ENCODE measurements at places on chromosomes 1 and 21.

DNA sequence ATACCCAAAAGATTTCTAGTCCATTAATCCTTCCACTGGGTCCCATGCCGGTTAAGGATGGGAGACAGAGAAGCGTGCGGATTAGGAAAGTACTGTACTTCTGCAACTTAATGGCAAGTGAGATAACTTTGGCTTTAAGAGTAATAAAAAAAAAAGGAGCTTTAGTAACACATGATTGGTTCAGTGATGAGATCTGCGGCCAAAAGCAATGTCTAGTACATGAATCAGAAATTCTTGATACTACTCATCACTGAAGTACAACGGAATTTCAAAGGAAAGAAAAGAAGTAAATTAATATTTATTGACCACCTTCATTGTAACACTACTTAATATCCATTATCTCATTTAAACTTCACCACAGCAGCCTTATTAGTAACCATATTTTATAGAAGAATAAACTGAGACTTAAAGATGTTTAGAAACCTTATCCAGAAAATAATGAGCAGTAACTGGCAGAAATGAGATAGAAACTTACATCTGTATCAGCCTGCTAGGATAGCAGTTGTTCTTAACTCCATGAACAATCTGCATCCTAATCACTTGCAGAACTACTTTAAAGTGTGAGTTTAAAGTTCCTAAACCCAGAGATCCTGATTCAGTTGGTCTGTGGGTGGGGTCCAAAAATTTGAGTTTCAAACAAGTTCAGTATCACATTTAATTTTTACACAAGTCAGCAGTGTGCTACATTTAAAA, 14.1 kb upstream of the NUF2 start:
- no peak for DNase-seq

DNA sequence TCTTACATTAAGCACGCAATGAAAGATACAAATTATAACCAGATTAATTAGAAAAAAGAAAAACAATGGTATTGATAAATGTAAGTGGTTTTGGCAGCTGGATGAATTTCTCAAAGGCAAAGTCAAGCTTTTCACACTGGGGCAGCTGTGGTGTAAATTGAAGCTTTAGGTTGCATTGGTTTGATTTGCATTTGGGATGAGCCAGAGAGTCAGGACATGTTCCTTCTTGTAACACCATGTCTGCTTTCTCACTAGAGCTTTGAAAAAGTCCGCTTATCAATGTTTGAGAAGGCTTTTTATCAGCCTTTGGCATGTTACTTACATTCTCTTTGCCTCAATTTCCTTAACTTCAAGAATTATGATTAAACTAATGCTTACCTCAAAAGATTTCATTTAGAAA, 173.9 kb downstream of the GPATCH2 start:
- DNase-seq = no peak

DNA sequence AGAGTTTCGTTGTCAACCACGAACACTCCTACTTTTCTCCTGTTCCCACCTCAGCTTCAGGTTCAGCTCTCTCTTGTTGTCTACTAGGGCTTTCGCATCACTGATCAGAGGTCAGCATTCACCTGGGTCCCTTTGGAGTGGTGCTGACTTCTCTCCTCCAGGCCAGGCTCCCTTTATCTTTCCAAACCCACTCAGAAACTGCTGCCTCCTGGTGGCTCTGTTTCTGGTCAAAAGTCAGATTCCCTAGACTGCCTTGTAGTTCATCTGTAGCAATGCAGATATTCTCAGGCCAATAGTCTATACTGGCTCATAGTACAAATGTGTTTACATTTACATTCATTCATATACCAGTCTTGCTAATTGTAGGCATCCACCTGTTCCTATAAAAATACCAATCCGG, 6.4 kb upstream of the ERI3 start:
- no peak for DNase-seq

GRCh38 chr1:8816831-8817411, 519 bp downstream of the RERE start:
- DNase-seq = no peak

DNA sequence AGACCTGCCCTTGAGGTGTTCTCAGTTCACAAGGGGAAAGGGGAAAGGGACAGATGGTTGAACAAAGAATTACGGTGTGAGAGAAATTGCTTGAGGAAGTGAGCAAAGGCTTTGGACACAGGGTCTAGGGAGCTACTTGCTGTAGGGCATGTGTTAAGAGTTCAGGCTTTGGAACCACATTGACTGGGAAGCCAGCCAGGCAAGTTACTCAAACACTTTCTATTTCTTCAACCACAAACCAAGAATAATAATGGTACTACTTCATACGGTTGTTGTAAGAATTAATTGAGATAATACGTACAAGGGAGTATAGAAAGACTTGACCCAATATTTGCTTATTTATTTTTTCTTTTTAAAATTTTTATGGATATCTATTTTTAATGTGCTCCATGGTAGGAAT, 26.6 kb downstream of the AK4 start:
- DNase-seq = no peak

DNA sequence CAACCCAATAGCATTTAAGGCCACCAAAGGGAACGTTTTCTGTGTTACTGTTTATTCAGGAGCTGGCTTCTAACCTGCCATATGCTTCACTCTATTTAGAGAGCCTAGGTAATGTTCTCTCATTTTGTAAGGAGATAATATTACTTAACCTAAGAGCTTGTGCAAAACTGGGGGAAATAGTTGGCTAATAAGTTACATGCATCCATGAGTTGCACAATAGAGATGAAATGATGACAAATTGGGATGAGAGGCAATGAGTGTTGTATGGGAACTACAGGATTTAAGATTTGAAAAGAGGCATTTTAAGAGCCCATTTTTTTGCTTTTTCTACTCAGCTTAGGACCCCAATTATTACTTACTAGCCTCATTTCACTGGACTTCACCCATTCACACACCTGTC, 151.0 kb downstream of the ST6GALNAC3 start:
- DNase-seq = no peak

- no peak for DNase-seq
Measured at GRCh38 chr1:5053744-5054143, 399.3 kb downstream of the AJAP1 start.

GRCh38 chr21:45834026-45834715, 147.4 kb upstream of the COL6A1 start:
- DNase-seq = no peak

- no peak for DNase-seq
Measured at GRCh38 chr1:219460896-219461815, 151.7 kb downstream of the ZC3H11B start.

DNA sequence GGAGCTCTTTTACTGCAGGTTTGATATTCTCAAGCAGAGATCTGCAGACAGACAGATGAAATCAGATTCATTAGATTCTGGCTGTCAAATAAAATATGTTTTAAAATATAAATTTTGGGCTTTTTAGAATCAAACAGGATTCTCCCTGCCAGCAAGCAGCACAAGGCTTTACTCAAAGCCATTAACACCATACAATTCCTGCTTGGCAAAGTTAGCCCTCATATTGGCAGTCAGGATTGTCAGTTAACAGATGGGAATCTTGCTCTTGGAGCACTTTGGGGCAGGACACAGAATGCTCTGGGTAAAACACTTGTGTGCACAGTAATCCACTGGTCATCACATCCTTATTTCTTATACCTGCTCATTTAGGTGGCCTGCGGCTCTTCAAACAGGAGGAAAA, 560.6 kb upstream of the BEND5 start:
- DNase-seq = no peak

DNA sequence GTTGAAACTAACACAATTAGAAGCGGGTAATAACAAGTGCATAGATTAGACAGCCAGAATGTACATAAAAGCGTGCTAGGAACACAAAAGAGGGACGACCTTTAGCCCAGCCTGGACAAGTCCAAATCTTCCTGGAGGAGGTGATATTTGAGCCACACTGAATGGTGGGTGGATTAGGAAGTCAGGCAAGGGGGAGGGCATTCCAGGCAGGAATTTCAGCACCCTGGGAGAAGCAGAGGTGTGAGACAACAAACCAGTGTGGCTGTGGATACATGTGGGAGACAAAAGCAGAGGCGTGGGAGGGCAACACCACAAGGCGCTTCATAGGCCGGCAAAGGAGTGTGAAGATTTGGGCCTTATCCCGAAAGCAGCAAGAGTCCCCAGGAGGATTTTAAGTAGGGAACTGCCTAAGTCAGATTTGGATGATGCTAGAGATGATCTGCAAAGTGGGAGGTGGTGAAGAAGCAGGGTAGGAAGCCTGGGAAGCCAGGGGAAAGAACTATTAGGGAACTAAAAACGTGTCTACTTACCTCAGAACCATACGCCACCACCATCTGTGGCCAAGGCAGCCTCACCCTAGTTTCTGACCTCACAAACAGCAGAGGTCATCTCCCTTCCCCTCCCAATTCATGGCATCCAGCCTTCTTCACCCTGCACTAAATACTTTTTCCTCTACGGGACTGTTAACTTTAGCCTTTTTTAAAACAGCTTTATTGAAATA, 81.8 kb downstream of the GLUL start:
- no peak for DNase-seq

- DNase-seq = no peak
Measured at GRCh38 chr1:150235294-150235851, 539 bp downstream of the ANP32E start.

- DNase-seq = peak; percentile 18
Measured at GRCh38 chr1:28775121-28775942, 36.6 kb upstream of the OPRD1 start.

GRCh38 chr21:42056468-42056867, 14.6 kb upstream of the UMODL1 start:
- no peak for DNase-seq

GRCh38 chr1:189607477-189608096, 870.1 kb downstream of the BRINP3 start:
- no peak for DNase-seq

DNA sequence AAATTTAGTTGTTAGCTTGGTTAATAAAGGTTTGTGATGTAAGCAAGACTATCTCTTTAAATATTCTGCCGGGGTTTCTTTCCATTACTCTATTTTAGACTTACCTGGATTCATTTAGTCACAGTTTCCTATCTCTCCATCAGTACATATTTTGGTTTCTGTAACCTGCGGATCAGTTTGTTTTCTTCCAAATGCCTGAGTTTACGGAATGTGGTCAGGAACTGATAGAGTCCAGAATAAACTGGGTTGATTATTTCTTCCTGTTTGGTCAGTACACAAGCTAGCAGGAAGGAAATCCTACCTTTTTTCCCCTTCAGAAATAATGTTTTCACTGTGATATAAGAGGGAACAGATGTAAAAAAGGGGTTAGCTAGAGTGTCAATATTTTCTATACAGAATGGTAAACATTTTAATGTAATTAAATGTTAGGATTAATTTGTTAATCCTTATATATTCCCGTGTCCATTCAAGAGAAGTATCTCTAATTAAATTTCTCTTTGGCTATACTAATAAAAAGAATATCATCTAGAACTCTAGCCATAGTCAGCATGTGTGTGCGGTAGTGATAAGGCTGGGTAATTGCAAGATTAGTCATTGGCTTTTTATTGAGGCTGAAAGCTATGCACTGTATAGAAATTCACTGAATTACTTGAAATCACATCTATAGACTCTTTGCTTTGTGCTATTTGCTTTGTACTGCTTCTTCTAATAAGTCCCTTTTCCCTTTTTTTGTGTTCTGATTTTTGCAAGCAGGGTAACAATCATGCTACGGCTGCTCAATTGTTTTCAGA, 144.7 kb upstream of the ADGRL4 start:
- DNase-seq = no peak

DNA sequence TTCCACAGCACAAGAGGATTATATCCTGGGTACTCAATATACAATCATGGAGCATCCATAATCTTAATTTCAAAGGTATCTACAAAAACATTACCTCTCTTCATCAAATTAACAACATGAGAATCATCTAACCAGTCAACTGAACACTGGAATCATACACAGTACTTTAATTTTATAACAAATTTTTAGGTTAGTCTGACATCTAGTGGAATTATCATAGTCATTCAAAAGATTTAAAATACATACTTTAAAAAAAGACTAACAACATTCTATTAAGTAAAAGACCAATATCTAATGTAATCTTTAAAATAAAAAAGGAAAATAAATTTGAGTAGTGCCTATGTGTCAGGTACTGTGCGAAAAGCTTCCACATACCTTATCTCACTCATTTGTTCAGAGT, 16.8 kb upstream of the SH3GLB1 start:
- DNase-seq = no peak

GRCh38 chr1:115412286-115412685, 74.2 kb upstream of the NGF start:
- DNase-seq = no peak

DNA sequence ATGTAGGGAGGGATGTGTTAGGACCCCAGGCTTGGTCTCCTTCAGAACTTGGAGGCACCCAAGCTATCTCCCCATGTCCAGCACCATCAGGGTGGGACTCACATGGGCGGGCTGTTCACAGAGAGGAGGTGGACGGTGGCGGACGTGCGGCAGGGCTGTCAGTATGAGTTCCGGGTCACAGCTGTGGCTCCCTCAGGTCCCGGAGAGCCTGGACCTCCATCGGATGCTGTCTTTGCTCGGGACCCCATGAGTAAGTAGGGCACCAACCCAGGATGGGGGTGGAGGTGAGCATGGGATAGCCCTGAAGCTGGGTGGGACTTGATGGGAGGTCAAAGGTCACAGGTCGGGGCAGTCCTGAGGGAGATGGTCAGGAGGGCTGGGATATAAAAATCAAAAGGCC, 27.8 kb downstream of the IGFN1 start:
- DNase-seq = no peak

DNA sequence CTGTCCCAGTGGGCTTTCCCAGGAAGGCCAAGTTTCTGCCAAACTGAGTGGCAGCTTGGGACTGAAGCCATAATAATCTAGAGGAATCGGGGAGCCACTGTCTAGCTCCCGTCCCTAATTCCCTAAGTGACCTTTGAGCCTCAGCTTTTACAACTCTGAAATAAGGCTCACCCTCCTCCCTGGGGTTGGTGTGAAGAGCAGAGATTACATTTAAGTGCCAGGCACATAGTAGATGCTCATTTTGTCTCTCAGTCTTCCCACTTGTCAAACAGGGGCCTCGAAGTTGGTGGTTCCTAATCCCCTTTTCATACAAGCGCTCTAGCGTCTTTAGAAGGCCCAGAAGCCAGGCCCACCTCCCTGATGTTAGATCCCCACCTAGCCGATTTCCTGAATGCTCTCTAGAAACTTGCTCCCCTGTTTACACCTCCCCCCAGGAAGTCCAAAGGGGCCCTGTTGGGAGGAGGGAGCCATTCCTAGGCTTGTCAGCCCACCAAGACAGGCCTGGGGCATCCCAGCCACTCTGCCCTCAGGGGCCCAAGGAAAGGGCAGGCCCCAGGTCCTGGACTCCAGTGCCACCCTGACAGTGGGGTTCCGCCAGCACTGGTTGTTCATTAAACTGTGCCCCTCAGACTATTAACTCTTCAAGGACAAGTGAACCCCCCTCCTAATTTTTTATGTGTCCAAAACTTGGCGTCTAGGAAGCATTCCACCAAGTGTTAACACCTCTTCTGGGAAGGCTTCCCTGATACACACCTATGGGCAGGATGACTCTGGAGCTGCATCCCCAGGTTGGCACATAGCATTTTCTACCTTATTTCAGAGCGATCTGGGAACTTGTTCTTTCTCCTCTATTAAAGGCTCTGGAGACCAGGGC, 49.3 kb upstream of the ECE1 start:
- no peak for DNase-seq

Data from stimulated activated CD4-positive, alpha-beta T cell treated with anti-CD3 and anti-CD28 coated beads, Interleukin-12 subunit alpha, Interleukin-12 subunit beta, amount 100 ng/mL, for 24 hours (primary cell).